COLO829 (cell line): ENCODE measurements at places on chromosomes 3 and 15.

DNA sequence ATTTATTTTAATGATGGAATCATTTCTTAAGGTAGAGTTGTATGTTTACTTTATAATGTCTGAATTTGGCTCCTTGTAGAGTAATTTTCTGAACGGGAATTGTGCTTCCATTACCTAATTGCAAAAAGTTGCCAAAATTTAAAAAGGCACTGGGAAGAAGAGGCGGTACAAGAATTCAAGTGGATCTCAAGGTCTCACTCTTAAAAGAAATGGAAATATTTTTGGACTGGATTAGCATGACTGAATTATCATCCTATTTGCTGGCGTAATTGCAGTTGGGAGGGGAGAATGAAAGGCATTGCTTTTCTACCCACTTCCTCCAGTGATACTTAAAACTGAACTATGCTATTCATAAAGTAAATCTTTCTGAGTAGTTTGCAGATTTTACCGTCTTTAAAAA is 46.2 kb downstream of the COL8A1 start:
- no peak for DNase-seq

GRCh38 chr3:142596726-142597088 is 514 bp downstream of the PLS1 start:
- DNase-seq = no peak

- no peak for DNase-seq
Observed at GRCh38 chr3:58429657-58430056, 4.0 kb downstream of the PDHB start.

DNA sequence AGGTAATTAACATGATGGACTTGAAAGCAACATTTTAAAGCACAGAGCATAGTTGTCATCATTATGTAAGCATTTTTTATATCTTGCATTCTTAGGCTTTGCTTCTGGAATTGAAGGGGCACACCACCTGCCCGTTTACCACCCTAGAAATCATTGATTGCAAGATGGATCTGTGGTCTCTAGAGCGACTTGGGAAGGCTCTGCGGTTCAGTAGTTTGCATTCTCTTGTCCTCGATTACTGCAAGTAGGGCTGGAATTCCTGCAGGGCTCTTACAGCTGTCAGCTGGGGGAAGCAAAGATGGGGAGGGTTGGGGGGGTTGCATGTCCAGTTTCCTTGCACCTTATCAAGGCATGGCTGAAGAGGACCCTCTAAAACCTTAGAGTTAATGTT is 56.7 kb upstream of the RNF7 start:
- no peak for DNase-seq

GRCh38 chr3:187708696-187709095 is 6.3 kb upstream of the RTP2 start:
- DNase-seq = no peak
